ENCODE measurements at places on chromosomes 16 and 17.

DNA sequence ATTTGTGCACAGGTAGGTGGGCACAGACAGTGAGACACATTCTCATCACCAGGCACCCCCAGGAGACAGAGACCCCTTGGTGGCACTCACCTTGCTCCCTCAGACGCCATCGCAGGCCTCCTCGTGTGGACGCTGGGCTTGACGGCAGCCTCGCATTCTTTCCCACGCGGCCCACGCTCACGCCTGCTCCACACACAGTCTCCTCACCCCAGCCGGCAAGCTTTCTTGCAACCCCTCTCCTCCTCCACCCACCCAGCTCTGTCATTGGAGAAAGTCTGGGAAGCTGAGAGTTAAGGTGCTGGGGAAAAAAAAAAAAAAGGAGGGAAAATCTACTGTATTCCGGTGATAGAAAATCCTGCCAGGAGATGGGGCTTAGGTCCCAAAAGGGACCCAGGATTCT, 14.8 kb downstream of the SGCA start:
- no peak for DNase-seq

GRCh38 chr17:732902-733720, 715 bp downstream of the TLCD3A start:
- DNase-seq = peak; percentile 35

GRCh38 chr17:69959283-69959682, 115.7 kb upstream of the KCNJ16 start:
- no peak for DNase-seq

- no peak for DNase-seq
Observed at GRCh38 chr17:61383689-61384201, 15.9 kb upstream of the TBX2 start.

- DNase-seq = no peak
Observed at GRCh38 chr16:57244463-57244766, 644 bp upstream of the ARL2BP start.

- DNase-seq = peak; percentile 46
Observed at GRCh38 chr17:58710948-58711552, 18.6 kb downstream of the RAD51C start.

- no peak for DNase-seq
Observed at GRCh38 chr16:22646948-22647556, 136.4 kb downstream of the NPIPB5 start.

GRCh38 chr17:16937431-16937830, 34.5 kb downstream of the TNFRSF13B start:
- DNase-seq = no peak

GRCh38 chr16:85511938-85512807, 100.9 kb upstream of the GSE1 start:
- DNase-seq = no peak

DNA sequence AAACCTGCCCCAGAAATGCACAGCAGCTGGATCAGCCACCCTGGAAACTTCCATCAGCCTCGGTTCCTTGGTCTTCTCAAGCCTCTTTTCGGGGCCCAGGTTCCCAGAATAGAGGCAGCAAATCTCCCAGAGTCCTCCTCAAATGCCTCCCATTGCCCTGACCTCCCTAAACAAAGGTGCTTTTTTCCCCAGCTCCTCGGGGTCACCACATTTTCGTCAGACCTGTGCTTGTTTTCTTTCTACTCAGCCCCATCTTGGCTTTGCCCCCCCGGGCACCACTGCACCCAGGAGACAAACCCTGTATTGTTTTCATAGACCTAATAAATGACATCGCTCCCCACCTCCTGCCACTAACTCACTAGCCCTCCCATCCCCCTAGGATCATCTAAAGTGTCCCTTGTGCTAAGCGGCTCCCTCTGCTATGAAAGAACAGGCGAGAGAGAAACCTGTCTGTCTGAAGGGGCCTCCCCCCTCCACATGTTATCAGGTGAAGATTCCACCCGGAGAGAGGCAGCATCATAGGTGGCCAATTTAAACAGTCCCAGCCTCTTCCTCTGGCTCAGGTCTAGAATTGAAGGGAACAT, 451.1 kb downstream of the SOX9 start:
- DNase-seq = no peak

- DNase-seq = peak; percentile 20
Observed at GRCh38 chr17:8326511-8327302, 12.9 kb upstream of the ODF4 start.

DNA sequence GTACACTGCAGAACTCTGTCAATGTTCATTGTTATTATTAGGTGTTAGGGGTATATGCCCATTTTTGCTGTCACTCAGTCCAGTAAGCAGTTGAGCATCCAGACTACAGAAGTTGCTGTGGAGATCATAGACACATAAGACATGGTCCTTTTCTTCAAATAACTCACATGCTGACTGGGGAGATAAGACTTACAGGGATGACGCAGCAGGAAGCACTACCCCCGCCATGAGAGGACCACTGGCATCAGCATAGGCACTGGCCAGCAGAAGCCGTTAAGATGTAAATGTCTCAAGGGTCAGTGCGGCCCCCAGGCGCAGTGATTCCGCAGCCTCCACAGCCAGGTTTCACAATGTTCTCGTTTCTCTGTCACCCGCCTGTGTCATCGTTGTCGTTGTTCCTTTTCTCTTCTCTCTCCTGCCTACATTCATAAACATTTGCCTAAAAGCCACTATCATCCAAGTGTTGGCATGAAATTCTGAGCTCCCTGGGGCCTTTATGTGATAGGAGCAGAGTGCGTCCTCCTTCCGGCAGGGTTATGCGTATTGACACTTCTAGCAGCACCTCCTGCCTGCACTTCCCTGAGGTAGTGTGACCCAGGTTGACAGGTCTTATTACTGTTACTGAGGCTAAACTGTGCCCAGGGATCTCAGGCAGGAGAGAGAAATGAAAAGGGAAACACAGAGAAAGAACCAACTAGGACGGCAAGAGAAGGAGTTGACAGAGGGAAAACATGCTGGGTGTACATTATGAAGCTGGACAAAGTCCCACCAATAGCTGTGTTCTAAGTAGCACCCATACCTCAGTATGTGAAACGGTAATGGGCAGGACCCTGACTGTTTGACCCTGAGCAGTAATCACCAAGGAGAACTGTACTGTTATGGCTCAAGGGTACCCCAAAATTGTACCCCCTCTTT, 17.9 kb downstream of the TANGO6 start:
- DNase-seq = no peak

- DNase-seq = no peak
Observed at GRCh38 chr16:54073356-54073755, 213.2 kb downstream of the IRX3 start.

- DNase-seq = no peak
Observed at GRCh38 chr17:7448461-7448860, 3.6 kb downstream of the CHRNB1 start.

- DNase-seq = no peak
Observed at GRCh38 chr17:34672176-34672785, 92.9 kb downstream of the TMEM132E start.

DNA sequence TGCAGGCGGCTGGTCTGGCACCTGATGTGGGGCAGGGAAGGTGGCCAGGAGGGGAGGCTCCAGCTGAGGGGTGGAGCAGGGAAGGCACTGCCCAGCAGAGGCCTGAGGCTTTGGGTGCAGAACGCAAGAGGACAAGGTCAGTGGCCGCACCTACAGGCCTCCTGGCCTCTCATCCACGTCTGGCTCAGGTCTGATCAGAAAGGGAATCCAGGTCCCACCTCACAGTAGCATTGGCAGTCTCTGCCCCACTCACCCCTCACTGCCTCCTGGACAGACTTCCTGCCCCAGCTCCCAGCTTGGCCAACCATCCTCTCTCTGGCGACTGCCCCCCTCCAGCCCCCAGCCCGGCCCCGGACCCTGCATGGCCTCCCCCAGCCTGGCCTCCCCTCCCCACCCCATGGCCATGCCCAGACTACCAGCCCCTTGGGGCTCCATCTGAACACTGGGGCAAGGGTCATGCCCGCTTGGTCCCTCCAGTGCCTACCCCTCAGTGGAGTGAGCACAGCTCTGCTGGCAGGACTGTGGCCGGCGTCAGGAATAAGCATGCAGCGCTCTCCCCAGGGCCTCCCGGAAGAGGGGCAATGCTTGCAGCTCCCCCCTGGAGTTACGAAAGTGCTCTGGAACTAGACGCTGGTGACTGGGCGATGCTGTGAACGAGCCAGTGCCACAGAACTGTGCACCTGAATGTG, 4.6 kb downstream of the UTS2R start:
- DNase-seq = no peak

DNA sequence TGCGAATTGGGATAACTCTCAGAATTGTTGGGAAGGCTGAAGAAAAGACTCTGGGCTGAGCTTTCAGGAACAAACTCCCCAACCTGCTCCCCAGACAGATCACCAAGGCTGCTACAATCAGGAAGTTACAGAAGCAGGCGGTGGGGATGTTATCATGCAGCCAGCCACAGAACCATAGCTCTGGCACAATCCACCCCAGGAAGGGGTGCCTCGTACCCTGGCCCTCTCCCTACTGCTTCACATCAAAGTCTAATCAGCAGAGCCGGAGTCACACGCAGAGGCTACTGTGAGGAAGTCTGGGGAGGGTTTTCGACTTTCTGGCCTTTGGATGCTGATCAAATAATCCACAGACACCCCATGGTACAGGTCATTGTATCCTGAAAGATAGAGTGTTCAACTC, 86.8 kb downstream of the NTN1 start:
- no peak for DNase-seq

DNA sequence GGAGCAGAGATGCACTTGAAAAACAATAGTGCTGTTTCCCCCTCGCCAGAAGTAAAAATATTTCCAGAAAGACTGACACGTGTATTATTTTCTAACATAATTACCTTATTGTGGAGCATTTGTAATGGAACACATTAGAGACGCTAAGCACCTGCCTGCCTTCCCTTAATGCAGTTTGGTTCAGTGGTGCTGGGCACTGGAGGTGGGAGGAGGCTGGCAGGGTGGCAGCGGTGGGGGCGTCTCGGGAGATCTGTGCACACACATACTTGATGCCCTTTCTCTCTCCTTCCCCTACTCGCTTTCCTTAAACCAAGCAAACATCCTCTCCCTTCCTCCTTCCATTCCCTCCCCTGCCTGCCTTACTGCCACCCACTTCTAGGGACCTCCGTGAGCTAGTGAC, 156.6 kb upstream of the SDK2 start:
- no peak for DNase-seq

GRCh38 chr17:28008513-28008912, 34.0 kb upstream of the NLK start:
- DNase-seq = no peak

DNA sequence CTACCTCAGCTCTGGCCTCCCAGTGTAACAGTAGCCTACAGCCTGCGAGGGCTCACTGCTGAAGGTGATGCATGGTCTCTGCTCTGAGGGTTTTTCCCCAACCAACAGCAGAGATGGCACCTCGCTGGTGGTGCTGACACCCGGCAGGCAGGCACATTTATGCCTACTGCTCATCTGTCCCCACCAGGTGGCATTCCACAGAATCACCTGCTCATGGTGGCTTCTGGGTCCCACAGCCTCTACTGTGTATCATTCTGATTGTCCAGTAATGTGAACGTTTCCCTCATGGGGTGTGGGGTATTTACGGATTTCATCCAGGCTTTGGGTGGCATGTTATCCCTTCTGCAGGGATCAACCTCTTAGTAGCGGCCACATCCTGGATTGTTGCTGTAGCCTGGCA, 331.5 kb downstream of the SNX29 start:
- DNase-seq = no peak

DNA sequence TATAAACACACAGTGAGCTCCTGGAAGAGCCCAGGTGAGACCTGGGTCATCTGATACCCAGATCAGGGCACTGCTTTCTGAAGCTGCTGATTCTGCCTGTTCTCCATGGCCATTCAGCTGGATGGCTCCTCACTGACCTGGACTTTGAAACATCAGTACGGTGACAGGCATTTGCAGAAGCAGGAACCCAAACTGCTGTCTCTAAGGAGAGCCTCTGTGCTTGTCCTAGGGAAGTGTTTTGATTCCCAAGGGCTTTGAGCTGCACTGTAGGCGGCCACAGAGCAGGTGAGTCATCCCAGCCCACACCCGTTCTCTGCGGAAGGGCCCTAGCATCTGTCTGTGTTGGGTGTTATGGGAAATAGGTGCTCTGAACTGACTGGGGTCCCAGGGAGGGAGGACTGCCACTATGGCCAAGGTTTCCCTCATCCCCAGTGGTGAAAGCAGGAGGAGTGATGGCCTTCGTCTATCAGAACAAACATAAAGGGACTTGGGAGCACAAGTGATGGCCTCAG, 60.7 kb upstream of the ADCY9 start:
- DNase-seq = no peak

DNA sequence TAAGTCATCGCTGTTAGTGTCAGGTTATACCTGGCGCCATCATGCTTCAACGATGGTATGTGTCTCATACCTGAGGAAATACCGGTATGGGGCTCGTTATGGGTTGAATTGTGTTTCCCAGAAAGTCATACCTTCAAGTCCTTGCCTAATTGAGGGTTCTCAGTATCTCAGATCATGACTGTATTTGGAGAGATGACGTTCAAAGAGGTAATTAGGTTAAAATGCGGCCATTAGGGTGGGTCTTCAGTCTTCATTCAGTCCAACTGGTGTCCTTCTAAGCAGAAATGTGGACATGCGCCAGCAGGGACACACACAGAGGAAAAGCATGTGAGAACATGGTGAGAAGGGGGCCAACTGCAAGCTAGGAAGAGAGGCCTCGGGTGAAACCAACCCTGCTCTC, 37.5 kb upstream of the XYLT1 start:
- DNase-seq = no peak

DNA sequence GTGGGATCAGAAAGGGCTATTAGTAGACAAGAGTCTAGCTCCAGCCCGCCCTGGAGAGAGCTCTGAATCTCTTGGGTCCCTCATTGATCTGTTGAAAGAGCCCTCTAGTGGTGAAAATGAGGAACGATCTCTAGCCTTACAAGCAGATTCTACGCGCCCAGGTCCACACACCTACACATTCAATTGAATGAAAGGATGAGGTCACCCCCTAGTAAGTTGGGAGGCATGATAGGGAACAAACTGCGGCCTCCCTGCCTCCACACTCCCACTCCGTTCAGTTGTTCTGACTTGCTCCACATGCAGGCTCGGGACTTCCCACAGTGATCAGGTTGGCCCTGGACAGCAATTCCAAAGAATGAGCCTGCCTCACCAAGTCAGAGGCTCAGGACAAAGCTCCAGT, 2.9 kb upstream of the CACNG3 start:
- DNase-seq = peak; percentile 17

DNA sequence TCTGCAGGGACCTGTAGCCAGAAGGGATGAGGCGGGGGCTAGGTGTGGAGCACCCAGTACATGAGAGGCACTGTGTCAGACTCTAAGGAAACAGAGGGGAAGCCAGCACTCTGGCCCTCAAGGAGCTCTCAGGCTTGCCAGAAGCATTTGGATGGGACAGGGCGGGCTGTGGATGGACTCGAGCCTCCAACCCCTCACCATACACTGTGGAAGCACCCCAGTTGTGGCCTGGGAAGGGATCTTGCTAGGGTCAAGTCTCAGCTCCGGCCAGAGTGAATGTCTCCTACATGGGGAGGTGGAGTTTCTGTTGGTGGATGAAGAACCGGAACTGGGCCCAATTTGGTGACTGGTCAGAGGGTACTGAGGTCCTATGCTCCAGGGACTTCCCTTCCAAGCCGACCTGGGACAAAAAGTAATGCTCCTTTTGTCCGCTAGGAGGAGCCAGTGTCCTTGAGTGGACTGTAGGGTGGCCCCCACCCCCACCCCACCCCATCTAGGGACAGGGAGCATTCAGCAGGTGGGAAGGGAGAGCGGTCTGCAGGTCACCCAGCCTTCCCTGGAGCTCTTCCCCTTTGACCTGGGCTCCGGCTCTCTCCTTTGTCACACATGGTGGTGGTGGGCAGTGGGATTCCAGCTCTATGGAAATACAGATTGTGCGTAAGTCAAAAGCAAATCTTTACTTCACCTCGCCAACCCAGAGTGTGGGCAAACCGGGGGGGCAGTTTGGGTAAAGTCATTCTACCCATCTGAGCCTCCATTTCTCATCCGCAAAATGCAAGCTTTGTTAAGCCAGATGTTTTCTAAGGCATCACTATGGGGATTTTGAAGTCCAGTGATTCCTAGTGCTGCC, 20.4 kb upstream of the PHB1 start:
- DNase-seq = peak; percentile 34
